Neural crest cell (in vitro differentiated cells): ENCODE measurements at places on chromosomes 16 and 17. TPM values are rescaled to one million over a fixed set of nuclear protein-coding genes. Genes with fewer than 3 reads are reported as not detected.

DNA sequence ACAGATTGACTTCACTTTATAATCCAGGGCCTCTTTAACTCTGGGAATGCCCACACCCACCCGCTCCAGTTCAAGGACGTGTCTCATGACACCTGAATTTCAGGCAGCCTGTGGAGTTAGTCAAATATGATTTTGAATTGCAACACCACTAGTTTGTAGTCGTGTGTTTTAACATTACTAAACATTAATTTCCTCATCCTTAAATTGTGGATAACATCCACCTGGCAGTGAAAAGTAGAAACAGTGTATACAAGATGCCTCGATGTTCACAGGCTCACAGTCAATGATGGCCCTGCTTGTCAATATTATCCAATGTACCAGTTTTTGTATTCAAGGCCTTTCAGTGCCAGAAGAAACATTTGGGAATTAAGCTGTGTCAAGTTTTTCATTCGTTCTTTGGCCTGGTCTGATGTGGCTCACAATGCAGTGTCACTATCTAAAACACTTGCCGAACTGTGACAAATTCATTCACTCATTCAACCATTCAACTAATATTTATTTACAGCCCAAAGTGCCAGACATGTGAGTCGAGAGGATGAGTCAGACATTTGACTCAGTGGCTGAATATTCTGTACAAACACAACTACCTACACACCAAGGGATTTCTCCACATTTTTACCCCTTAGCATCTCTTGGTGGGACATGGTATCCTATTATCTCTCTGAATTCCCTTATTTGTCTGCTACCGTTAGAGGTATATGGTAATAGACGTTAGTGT lies 1.4 kb downstream of the MEIOB start:
- DNase-seq: no peak

MT3 gene
- total RNA-seq: not detected in 2 replicates

FZD2 gene
- total RNA-seq: 93.5 and 96.2 TPM in 2 replicates

DNA sequence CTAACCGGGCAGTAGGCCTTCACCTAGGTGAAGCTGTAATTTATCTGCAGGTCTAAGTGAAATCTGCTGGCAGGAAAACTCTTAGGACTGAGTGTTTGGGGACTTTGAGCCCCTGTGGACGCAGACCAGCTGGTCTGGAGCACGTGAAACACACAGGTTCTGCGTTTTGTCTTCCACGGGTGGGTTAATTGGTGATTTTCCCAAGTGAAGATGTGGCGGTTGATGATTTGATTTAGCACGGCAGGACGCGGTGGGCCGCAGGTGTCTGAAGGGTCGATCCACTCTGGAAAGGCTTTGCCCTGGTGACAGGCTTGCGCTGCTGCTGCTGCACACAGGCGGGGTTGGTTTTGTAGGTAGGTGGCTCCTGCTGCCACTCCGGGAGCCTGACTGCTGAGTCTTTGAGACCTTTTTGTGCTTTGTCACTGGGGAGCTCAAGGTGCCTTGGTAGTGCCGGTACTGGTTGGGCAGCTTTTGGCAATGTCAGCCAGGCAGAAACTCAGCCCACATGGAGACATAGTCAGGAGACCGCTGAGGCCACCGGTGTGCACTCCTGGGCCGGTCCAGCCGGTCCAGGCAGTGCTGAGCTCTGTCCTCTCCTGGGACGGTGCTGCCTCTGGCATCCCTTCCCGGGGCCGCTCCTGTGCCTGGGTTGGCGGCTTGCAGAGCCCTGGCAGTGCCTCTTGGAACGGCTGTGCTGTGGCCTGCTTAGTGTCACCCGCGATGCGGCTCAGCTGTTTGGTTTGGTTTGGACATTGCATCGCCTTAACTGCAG lies 2.3 kb downstream of the BAIAP2 start:
- DNase-seq: no peak

HOXB6 gene
- total RNA-seq: 9.6 and 11.5 TPM in 2 replicates

DNA sequence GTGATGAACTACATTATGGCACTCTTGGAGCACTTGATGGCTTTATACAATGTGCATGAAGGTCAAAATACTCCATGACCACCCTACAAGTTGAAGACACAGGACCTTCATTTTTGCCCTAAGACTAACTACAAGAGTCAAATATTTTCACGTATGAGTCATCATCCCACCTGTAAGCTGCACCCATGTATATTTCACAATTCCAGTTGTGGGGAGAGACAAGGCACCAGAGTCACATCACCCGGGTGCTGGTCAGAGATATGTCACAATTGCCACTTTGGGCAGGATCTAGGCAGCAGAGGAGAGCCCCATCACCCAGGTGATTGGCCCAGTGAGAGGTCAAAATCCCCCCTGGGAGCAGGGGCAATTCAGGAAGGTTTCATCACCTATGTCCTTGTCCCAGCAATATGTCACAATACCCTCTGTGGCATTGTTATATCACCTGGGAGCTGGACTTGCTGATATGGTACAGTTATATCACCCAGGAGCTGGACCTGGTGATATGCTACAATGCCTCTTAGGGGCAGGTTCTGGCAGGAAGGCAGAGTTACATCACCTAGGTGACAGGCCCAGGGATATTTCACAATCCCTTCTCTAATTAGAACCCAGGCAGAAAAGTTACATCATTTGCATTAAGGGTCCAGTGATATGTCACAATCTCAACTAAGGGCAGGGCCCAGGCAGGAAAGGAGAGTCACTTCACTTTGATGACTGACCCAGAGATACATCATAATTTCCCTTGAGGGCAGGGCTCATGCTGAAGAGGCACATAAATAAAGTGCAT lies 1839.2 kb downstream of the TP53TG3F start:
- DNase-seq: no peak

- no peak for DNase-seq
Observed at GRCh38 chr16:58098207-58099096, 30.7 kb downstream of the CFAP20 start.

HBA2 gene
- total RNA-seq: not detected in 2 replicates

COPS3 gene
- total RNA-seq: 107 and 109 TPM in 2 replicates

DNA sequence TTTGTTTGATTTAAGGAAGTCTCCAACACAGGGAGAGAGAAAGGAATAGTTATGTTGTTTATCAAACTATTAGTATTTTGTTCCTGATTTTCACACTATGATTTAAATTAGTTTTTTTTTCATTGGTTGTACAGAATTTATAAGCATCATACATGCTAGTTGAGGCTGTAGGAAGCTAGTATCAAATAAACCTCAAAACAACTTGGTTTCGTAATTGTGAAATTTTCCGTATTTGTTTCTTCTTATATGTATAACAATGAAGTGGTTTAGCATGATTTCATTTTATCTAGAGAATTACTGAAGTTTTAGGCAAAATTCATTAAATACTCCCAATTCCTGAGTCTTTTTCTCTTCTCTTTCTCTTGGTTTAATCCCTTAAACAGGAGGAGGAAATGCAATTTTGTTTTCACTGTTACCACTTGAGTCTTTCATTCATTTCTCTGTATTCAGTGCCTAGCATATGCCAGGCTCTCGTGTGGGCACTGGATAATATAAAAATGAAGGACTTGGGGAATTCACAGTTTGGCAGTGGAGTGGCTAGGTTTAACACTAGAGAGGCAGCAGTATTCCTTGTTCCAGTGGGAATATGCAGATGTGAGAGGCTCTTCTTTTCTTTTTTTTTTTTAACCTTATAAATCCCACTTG lies 1.8 kb downstream of the CYLD start:
- no peak for DNase-seq

CETP gene
- not detected in 2 replicates for total RNA-seq

DNA sequence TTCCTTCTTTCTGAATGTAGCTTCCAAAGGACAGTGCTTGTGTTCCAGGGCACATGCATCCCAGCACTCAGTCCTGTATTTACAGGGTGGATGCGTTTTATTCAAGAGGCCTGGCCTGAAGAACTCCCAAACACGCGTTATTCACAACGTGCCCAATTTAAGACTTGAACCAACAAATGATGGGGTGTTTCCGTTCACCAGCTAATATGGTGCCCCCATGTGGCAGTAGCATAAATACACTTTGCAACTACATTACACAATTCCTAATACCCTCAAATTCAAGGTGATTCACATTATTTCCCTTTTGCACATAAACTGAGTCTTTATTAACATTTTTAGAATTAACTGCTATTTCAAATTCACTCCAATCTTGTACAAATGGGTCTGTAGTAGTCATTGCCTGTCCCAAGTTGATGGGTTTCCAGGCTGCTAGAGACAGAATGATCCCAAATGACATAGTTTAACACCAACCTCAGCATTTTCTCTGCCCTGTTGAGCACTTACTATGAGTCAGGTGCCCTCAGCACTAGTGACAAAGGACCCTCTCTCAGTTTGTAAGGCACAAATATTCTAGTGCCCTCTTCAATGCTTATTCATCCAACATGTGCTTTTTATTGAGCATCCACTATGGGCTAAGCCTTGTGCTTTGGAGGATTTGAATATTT lies 26.9 kb downstream of the HSD17B2 start:
- DNase-seq: no peak

DNA sequence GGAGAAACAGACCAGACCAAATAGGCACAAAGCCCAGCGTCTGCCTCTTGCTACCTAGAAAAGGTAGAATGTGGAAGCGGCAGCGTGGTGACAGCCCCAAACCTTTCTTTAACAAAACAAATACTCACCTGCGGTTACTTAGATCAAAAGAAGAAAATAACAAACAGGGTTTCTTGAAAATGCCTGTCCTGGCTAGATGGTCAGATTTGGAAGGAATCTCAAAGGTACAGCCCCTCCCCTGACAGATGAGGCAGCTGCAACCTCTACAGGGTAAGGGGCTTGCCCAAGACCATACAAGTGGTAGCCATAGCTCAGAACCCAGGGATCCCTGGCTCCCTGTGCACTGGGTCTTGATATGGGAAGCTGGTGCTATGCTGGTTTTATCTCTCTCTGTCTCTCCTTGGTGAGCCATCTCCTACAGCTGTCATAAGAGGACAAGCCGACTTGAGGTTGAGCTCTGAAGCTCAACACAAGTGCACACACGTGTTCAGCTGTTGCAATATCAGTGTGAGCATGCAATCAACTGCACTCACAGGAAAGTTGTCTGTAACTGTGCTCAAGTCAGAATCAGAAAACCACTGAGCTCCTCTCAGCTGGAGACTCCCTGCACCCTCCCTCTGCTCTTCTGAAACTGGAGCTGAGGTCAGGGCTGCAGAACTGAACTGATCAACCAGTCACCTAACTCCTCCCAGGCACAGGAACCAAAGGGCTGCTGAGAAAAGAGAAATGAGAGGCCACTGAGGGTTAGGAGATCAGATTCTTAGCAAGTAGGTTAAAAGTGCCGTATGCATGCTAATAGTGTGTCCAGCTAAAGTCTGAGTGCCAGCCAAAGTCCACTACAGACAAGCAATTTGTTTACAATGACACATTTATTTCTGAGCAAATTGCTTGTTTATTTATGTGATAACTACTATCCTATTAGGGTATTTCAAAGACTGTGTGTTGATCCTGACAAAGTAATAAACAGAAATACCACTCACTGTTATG lies 6.1 kb upstream of the RNF157 start:
- DNase-seq: no peak

SCRN2 gene
- 32.7 and 37.8 TPM in 2 replicates for total RNA-seq

CDRT15 gene
- total RNA-seq: not detected in 2 replicates

GRCh38 chr17:35898283-35899070 lies 18.3 kb upstream of the CCL5 start:
- DNase-seq: no peak

CCL4L2 gene
- not detected in 2 replicates for total RNA-seq

DNA sequence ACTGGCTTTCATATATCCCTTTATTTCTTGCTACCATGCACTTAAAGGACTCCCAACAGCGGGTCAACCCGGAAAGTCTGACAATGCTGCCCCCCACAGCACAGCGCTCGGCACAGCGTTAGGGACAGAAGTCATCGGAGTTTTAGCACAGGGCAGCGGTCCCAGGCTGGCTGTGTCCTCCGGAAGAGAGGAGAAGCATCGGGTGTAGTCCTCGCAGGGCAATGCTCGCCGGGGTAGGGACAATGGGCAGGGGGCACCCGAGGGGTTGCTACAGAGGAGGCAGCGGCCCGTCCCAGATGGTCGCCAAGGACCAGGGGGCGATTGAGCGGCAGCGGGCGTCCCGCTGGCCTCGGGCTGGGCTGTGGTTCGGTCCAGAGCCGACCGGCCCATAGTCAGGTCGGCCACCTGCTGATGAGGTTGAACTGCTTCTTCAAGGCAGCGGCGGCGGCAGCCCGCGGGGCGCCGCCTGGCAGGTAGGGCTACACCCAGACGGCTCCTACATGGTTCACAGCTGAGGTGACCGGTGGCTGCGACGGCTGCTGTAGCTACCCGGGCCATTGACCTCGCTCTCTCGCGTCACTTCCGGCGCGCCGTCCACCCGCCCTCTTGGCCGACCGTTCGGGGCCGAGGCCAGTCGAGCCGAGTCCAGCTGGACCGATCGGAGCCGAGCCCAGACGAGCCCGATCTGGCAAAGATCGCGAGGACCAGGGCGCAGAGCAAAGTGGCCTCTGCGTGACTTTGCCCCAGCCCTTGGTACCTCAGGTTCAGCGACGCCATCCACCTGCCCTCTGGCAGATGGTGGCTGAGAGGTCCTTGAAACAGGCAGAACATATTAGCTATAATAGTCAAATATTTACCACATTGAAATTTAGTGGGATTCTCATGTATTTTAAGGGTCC lies 4.7 kb upstream of the LCMT1 start:
- DNase-seq: peak; percentile 84

DNA sequence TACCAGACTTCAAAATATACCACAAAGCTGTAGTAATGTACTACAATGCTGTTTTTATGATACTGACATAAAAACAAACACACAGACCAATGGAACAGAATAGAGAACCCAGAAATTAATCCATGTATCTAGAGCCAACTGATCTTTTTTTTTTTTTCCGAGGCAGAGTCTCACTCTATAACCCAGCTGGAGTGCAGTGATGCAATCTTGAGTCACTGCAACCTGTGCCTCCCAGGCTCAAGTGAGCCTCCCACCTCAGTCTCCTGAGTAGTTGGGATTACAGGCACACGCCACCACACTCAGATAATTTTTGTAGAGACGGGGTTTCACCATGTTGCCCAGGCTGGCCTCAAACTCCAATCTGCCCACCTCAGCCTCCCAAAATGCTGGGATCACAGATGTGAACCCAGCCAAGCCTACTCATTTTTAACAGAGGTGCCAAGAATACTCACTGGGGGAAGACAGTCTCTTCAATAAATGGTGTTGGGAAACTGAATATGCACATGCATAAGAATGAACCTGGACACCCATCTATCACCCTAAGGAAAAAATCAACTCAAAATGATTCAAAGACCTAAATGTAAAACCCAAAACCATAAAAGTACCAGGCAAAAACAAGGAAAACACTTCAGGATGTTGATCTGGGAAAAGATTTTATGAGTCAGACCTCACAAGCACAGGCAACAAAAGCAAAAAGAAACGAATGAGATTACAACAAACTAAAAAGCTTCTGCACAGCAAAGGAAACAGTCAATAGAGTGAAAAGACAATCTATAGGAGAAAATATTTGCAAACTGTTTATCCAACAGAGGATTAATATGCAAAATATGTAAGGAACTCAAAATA lies 63.1 kb downstream of the STX8 start:
- no peak for DNase-seq

GRCh38 chr16:22071331-22071910 lies 20.9 kb upstream of the VWA3A start:
- DNase-seq: no peak

- DNase-seq: no peak
Observed at GRCh38 chr17:81486199-81486810, 26.3 kb downstream of the ACTG1 start.

- peak; percentile 35 for DNase-seq
Observed at GRCh38 chr17:60601447-60602384, 1.7 kb downstream of the PPM1D start.

- DNase-seq: peak; percentile 74
Observed at GRCh38 chr17:82414548-82415281, 3.4 kb upstream of the HEXD start.

ULK2 gene
- total RNA-seq: 30.6 and 30.7 TPM in 2 replicates
